ENCODE measurements at places on chromosomes 12 and 14.
A peak's percentile ranks its signal among the peaks of the same experiment; 100 is the strongest.

GRCh38 chr14:59629444-59630287 is 53.1 kb upstream of the CCDC175 start:
- DNase-seq = no peak

DNA sequence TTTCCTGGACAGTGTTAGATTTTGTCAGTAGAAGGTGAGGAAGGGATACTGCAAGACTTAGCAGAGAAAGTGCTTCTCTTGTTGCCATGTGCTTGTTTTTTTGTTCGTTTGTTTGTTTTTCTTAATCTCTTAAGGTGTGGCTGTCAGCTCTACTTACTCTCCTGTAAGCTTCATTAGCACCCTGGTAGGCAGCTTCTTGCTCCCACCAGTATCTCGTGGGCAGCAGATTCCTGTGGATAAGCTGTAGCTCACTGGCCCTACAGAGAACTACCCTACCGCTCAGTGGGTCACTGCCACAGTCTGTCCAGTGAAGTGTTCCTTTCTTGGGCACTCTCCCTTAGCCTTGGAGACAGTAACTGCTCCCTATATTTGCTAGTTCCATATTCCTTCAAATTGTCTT is 30.1 kb downstream of the VRK1 start:
- no peak for DNase-seq

DNA sequence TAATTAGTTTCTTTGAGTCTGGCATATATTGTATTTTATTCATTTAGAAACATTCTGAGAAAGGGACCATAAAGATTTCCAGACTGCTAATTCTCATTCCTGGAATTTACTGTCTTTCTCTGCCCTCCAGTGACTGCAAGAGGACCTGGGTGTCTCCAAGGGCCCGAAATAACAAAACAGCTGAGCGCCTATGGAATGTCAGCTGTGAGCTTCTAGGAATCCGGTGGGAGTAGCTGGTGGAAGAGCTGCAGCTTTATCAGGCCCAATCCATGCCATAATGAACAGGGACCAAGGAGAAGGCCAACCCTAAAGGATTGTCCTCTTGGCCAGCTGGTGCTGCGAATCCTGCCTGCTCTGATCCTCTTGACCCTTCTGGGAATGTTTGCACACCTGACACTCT is 31.9 kb downstream of the RDH12 start:
- no peak for DNase-seq

- DNase-seq = peak; percentile 76
Measured at GRCh38 chr14:74860899-74861733, 14.8 kb downstream of the PROX2 start.

- DNase-seq = no peak
Measured at GRCh38 chr14:61652526-61653262, 42.6 kb upstream of the HIF1A start.

GRCh38 chr12:94157981-94158411 is 9.6 kb downstream of the PLXNC1 start:
- no peak for DNase-seq

- DNase-seq = no peak
Measured at GRCh38 chr12:62363506-62363905, 103.1 kb upstream of the MON2 start.

- peak; percentile 93 for DNase-seq
Measured at GRCh38 chr12:113222730-113223531, 1.7 kb downstream of the TPCN1 start.

GRCh38 chr12:49190974-49191373 is 2.1 kb upstream of the TUBA1A start:
- DNase-seq = no peak

GRCh38 chr12:8156416-8156815 is 399 bp upstream of the ZNF705A start:
- no peak for DNase-seq

DNA sequence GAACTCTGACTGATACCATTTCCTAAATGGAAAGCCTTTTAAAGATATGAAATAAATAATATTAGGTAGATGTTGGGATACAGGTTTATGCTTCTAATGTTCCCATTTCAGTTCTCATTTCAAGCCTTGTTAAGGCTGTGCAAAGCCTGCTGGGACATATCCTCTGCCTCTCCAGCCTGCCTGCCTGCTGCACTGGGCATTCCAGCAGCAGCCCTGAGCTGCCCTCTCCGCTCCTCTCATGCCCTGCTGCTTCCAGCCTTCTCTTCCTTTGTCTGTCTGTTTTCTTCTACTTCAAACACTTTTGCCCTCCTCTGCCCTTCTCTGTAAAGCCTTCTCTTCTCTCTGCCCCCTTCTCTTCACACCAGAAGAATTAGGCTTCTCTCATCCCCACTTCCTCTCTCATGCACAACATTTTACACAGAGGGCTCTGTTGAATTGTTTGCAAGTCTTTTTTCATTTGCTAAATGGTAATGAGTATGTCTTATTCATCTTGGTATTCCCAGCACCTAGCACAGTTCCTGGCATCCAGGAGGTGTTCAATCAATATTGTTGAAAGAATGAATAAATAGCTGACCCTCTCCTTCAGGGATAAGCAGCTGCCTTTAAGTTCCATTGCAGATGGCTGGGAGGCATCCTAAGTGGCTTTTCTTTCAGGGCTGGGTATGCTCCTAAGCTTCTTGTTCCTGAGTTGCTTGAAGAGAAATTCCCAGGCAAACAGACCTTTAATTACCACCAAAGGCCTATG is 292.3 kb downstream of the TMEM117 start:
- DNase-seq = no peak

GRCh38 chr14:104264495-104265265 is 126.3 kb downstream of the KIF26A start:
- DNase-seq = no peak

DNA sequence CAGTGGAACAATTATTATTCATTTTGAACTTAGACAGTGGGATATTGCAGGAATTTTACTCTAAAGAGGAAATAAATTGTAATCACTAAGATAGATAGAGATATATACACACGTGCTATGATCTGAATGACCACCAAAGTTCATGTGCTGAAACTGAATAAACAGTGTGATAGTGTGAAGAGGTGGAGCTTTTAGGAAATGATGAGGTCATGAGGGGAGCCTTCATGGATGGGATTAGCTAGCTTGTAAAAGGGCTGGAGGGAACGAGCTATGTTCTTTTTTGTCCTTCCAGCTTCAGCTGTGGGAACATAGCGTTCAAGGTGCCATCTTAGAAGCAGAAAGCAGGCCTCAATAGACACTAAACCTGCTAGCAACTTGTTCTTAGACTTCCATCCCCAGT is 191.5 kb upstream of the LRIG3 start:
- no peak for DNase-seq

- DNase-seq = no peak
Measured at GRCh38 chr12:124175704-124176103, 119.2 kb upstream of the RFLNA start.

DNA sequence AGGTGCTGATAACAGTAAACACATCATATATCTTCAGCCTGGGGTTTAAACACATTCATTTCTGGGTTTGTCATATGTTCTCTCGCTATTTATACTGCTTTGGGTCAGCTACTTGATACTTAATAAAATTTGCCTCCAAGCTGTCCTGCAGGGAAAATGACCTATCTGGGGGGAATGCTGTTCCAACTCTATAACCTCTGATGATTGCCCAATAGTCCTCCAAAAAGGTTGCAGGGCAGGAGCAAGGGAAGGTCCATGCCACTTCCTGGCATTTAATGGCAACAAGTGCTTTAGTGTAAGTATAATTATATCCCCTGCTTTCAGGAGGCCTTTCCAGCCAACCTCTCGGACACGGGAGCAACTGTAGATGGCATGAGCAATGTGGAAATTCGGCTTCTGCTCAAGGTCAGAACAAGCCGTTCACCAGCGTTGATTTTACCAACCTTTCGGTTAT is 198.0 kb upstream of the EEA1 start:
- DNase-seq = peak; percentile 12

DNA sequence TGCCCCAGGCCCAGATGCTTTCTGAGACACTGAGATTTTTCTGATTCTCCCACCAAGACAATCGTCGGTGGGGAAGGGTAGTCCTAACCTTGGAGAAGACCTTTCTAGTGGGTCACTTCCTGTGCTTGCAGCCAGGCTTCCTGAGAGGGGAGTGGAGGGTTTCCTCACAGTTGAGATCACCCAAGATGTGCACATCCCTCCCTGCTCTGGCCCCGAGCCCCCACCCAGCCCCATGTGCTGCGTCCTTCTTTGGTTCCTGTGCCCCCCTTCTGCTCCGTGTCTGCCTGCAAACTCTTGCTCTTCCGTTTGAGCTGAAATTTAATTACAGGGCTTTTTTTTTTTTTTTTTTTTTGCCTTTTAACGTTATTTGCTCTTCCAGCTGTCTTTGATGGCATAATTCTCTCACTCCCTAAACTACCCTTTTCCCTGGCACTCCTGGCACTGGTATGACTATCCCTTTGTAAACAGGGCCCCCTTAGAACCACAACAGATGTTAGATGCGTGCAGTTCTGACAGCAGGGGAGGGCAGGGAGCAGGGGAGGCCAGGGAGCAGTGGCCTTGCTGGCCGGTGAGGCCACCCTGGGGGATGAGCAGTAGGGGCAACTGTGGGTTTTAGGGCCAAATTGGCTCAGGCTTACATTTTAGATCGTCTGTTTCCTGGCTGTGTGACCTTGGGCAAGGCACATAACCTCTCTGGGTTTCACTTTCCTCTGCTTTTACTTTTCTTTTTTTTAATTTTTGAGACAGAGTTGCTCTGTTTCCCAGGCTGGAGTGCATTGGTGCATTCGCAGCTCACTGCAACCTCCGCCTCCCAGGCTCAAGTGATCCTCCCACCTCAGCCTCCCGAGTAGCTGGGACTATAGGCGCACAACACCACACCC is 144.5 kb downstream of the PHETA1 start:
- no peak for DNase-seq

DNA sequence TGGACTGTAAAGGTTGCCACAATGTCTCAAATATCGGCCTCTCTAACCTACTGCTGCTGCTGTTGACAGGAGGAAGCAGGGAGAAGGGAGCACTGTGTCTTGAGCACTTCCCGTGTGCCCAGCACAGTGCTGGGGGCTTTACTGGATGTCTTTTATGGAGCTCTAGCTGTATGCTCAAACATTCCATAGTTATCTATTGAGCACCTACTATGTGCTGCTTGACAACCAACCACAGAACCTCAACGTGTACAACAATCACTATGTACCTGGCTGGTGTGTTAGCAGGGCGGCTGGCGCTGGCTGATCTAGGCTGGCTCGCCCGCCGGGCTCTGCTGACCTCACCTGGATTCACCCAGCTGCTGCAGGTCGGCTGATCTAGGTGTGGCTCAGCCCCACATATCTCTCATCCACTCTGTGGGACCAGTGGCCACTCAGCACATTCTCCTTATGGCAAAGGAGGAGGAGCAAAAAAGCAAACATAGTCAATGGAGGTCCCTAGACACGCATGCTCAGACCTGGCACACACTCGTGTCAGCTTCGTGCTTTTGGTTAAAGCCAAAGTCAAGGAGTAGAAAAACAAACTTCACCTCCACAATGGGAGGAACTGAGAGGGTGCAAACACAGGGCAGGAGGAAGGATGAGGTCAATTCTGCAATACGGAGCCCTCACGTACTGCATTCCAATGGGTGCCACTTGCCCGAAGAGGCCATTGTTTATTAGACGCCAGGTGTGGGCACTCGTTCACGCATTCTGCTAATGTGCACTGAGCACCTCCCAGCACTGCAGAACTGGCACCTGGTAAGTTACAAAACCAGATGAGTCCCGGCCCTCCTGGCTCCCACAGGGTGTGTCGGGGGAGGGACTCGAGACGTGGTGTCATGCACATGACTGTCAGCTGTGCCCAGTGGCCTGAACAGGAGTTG is 147.2 kb downstream of the SCARB1 start:
- DNase-seq = no peak

GRCh38 chr12:111642681-111643426 is 42.9 kb downstream of the BRAP start:
- peak; percentile 83 for DNase-seq

- no peak for DNase-seq
Measured at GRCh38 chr14:76431538-76431937, 55.6 kb downstream of the ESRRB start.

GRCh38 chr12:123151457-123152454 is 866 bp upstream of the PITPNM2 start:
- DNase-seq = no peak

DNA sequence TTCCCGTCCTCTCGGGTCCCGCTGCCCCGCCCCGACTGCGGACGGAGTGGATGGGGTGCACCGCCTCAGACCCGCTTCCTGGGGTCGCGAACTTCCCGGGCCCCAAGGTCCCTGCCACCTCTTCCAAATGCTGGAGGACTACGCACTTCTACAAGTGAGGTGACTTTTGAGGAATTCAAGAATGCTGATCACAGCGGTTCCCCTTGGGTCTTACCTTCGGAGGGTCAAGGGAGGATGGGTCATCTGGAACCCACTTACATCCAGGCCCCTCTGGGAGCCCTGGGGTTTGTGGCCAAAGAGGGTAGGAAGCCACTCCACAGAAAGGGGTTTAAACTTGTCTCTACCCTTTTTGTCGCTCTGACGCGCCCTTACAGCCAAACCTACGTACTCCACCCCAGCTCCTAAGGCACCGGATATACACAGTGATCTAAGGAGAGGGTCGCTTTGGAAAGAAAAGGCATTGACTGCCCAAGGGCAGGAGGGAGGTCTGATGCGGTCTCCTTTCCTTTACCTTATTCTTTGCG is 532 bp upstream of the PRKD1 start:
- no peak for DNase-seq

- DNase-seq = no peak
Measured at GRCh38 chr12:9727813-9728212, 5.1 kb downstream of the CLECL1 start.

DNA sequence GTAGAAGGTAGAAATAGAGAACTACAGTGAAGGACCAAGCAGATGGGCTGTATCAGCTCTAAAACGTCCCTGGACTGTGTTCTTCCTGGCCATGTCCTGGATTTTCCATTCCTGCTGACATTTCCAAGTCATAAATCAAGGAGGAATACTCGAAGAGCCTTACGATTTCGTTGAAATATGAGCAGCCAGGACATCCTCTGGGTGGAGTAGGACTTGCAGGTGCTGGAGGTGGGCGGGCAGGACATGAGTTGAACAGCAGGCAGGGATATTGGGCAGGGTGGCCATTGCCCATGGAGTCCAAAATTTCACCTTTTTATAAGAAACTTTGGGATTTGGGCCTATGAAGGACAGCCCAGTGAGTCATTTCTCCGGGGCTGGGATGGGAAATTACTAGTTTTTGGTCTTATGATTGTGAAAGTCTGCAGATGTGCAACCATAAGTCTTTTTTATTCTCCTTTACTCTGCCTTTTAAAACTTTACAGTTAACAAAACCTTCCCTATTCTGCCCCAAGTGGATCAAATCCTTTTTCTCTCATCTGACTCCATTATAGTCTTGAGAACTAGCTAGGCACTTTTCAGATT is 88.8 kb downstream of the TMX1 start:
- peak; percentile 46 for DNase-seq

- no peak for DNase-seq
Measured at GRCh38 chr12:58242796-58243630, 301.6 kb downstream of the ATP23 start.

DNA sequence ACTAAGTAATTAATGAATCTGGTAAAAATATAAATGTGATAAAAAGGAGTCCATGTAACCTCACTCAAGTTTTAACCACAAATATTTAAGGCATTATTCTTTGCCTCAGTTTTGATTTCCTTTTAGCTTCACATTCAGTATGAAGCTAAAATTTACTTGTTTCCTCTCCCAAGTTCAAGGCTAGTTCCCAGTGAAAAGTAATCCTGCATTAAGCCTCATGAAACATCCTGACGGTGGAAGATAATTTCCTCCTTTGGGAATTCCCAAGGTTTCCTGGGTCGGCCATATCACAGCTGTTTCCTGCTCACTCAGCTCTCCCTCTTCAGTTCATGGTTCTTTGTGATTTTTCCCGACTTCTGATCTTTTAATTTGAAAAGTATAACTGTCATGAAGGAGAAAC is 1256.8 kb upstream of the FLRT2 start:
- no peak for DNase-seq

GRCh38 chr12:52168019-52168717 is 23.6 kb downstream of the KRT80 start:
- DNase-seq = peak; percentile 66

Data from fibroblast of gingiva (primary cell).